ENCODE measurements at places on chromosomes 5 and 9.

- no peak for DNase-seq
Observed at GRCh38 chr5:7385681-7386080, 10.3 kb upstream of the ADCY2 start.

GRCh38 chr5:107661038-107661649, 9.6 kb downstream of the EFNA5 start:
- no peak for DNase-seq

DNA sequence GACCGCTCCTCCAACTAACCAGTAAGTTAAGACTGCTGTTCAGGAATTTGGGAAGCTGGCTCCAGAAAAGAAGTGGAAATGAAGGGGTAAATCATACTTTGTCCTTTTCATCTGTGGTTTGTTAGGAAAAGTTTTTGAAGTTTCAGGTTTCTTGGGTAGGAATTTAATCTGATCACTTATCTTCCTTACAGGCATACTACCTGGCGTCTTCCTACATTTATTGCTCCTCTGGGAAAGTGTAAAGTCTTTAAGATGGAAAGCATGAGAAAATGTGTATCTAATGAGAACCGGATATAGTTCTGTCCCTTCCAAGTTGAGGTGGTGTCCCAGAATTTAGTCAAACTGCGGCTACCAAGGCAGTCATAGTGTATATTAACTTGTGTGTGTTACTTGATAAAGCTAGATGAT, 1.3 kb downstream of the RASA1 start:
- no peak for DNase-seq

- no peak for DNase-seq
Observed at GRCh38 chr9:81566074-81566698, 123.2 kb downstream of the TLE1 start.

DNA sequence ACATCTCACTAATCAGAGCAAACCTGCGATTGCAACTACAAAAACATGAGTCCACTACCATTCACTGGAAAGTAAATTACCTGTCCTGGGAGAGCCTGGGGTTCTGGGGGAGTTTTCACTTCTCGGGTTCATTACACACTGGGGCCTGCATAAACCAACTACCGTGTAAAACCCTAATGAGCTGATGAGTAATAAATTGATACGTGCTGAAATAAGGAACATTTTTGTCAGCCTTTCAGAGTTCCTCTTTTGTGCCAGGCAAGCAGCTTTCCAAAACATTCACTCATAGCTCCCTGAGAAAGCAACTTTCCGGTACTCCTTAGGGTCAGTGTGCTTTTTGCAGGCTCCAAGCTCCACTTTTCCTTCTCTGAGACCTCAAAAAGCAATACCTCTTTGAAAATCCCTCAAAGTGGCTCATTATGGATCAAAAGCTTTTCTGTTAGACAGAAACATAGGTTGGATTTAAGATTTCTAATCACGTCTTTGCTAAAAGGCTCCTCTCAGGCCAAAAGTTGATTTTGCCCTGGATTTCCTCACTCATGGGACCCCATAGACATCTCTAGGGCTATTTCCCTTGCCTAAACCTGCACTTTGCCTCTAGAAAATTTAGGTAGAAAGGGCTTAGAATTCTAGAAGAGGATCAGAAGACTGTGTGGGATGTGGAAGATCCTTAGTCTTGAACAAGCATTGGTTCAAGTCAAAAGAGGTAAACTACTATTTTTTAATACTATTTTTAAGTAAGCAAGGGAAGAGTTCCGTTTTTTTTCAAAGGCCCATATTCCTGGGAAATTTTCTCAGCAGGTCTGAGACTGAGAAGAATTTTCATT, 74.8 kb downstream of the ST8SIA4 start:
- no peak for DNase-seq

DNA sequence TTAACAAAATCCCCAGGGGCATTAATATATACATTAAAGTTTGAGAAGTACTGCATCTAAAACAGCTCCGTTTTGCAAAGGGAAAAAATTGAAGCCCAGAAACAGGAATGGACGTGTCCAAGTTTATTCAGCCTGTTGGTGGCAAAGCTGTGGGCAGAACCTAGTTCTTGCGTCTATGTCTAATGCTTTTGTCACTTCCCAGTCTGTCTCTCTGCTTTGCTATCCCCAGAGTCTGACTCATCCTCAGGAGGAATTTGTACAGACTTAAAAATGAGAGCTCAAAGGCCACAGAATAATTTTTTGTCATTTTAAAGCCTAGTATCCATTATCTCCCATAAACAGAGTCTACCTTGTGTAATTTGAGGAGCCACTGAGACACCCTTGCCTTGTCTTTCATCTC, 330.9 kb upstream of the GRIA1 start:
- no peak for DNase-seq

DNA sequence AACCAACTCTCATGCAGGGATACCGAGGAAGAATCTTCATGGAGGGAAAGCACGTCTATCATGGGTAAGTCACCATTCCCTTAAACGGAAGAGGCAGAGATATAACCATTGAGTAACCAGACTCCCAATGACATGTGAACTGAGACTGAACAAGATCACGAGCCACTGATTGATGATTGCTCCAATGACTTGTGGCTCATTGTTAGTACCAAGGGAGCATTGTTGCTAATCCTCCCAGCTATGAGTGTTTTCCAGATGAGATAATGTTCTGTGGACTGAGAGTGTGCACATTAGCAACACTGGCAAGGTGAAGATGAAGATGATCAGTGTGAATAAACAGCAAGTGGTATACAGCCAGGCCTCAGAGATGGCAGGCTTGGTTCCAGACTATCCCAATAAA, 219.2 kb upstream of the MAP3K1 start:
- no peak for DNase-seq

GRCh38 chr5:35030426-35031100, 17.2 kb downstream of the AGXT2 start:
- DNase-seq, result no peak

- DNase-seq, result no peak
Observed at GRCh38 chr9:124346347-124347163, 68.7 kb downstream of the PSMB7 start.

- no peak for DNase-seq
Observed at GRCh38 chr5:58383448-58383847, 76.4 kb downstream of the PLK2 start.

All from cerebellar nuclear complex (tissue), 1 donor.